ENCODE measurements at places on chromosomes 5 and 9.

DNA sequence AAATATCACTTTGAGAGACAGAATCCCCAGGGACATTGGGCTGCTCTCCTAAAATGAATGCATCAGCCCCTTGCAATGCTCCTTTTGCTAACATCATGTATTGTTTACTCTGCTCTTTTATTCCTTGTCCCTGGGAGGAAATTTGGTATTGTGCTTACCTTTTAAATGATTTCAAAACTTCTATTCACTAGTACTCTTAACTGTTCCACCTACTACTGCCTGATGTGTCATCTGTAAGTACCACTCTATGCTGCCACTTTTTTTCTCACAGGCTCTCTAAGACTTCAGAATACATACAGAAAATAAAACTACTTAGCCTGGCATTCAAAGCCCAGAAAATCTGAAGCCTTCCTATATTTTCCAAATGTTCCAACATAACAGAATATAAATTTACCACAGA is 667.2 kb downstream of the BRINP1 start:
- no peak for DNase-seq

GRCh38 chr5:78537821-78538220 is 110.8 kb downstream of the LHFPL2 start:
- DNase-seq, result no peak

GRCh38 chr5:50292735-50293394 is 148.2 kb downstream of the EMB start:
- DNase-seq, result no peak

GRCh38 chr5:139512786-139513390 is 30.3 kb upstream of the STING1 start:
- no peak for DNase-seq

DNA sequence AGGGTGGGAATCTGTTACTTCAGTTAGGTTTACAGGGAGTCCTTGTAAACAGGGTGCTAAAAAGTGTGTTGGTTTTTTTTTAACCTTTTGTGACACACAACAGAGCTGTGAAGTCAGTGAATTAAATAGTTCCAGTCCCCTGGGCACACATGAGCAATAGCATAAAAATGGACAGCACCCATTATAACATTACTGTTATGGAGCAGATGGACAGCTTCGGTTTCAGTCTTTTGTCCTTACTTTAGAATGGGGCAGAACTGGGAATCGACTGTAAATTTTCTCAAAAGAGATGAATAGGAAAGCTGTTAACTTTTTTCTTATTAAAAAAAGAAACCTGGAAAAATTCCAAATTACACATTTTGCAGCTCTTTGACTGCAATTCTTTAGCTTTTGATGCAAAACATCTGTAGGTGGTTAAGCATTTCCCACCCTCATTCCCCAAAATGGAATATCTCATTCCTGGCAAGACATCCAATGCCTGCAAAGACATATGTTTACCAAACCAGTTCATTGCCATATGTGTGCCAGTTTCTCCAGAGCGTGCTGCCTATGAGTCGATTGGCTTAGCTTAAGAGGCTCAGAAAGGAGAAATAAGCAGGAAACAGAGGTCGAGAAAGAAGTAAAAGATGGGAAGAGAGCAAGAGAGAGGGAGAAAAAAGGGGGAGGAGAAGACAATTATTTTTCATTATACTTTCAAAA is 212.3 kb upstream of the TMEM161B start:
- no peak for DNase-seq

DNA sequence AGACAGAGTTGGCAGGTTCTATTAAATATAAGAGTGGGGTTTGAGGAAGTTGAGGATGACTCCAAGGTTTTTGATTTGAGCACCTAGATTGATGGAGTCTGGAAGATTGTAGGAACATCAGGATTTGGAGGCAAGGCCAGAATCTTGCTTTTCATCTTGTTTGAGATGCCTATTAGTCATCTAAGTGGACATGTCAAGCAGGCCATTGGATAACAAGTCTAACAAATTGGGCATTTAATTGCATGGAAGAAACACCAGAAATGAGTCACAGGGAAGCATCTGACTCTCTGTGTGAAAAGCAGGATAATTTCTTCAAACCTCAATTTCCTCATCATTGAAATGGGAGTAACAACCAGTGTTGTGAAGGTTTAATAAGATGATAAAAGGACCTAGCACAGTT is 53.3 kb upstream of the ARL15 start:
- no peak for DNase-seq

DNA sequence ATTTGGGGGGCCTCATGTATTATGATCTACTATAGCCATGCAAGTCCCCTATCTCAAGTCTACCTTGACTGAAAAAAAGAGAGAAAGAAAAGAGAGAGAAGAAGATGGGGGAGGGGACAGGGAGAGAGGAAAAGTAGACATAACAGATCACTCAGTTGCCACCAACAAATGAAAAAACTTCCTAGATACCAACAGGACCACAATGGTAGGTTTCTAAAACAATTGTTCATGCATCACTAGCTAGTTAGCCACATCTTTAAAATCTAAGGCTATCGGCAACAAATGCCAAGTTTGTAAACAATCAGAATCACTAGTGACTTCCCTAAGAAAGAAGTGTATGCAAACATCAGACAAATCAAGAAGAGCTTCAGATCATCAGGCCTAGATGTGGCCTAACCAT is 328.2 kb downstream of the BNC2 start:
- no peak for DNase-seq

DNA sequence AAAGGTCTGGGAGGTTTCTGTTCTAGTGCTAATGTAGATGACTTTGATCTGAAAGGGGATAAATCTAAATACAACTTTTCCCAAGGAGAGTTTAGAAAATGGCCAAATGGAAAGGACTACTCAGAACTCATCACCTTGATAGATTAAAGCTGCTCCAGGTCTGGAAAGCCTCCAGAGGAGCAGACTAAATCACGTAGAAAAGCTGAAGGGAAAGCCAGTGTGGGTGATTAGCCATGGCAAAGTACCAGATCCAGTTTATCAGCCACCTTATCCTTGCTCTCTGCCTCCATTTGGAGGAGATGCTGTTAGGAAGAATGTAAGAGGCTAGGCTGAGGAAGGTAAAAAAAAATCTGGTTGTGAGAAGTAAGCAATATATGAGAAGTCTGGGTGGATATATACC is 120.7 kb upstream of the RAI14 start:
- no peak for DNase-seq

GRCh38 chr5:149585910-149586309 is 4.6 kb downstream of the ARHGEF37 start:
- no peak for DNase-seq

GRCh38 chr9:130276121-130276520 is 10.6 kb downstream of the HMCN2 start:
- no peak for DNase-seq

- no peak for DNase-seq
These were observed 160.8 kb upstream of the PAPPA start for GRCh38 chr9:115992834-115993233.

- DNase-seq, result no peak
These were observed 4.4 kb upstream of the SMIM3 start for GRCh38 chr5:150774145-150774544.

- no peak for DNase-seq
These were observed 319.4 kb downstream of the CDH10 start for GRCh38 chr5:24325306-24325832.

DNA sequence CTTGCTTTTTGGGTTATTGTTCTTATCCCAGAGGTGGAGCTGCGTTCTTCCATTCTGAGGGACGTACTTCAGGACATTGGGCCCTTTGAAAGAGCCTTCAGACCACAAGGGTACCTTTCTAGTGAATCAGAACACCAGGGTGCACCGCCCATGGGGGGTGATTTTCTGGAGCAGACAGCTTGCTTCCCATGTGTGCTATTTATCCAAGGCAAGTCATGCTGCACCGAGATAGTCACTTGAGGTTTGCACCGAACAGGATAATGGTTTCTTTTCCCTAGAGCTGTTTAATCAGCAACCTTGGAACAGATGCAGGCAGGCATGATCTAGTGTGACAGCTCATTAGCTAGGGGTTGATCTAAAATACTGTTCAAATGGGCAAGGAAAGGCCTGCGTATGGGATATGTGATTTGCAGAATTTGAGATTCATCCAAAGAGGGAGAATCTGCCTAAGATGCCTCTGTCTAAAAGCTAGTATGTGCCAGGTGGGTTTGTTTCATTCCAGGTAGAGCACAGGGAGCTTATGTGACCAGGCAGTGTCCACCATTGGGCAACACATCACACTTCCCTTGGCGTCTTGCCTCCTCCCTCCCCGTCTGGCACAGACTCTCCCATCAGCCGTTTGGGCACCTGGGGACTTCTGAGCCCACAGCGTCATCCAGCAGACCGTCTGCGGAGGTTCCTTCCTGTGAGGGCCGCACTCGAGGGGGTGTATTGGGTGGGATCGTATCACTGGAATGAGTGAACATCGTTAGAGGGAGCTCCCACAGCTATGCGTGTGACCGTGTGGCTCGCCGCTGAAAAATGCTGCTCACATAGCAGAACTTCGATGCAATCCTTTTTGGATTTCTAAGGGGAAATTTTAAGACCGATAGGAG is 23.0 kb downstream of the ABL1 start:
- no peak for DNase-seq

DNA sequence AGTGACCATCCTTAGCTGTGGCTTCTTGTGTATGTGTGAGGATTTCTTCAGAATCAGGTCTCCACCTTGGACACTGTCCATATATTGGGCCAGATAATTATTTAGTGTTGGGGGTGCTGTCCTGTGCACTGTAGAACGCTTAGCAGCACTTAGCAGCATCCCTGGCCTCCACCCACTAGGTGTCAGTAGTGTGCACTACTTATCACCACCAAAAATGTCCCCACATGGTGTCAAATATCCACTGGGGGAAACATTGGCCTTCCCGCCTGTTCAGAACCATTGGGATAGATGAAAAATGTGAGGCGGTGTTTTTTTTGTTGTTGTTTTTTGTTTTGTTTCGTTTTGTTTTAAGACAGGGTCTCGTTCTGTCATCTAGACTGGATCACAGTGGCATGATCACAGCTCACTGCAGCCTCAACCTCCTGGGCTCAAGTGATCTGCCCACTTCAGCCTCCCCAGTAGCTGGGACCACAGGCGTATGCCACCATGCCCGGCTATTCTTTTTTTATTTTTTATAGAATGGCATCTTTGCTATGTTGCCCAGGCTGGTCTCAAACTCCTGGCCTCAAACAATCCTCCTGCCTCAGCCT is 67.7 kb downstream of the TENT4A start:
- DNase-seq, result no peak

DNA sequence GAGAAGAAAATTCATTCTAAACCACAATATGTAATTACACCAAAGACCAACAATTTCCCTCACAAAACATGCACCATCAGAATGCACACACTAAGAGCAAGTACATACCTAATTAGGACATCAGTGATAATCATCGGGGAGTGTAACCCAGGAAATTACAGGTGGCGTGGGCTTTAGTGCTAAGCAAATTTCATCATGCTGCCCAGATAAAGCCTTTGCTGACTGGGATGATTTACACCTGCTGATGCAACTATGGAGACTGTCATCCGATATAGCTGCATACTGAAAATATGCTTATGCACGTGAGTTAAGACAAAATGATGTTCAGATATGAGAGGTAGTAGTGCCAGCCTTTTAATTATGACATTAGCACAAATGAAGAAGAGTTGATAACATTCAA is 123.2 kb downstream of the DCP2 start:
- DNase-seq, result no peak

DNA sequence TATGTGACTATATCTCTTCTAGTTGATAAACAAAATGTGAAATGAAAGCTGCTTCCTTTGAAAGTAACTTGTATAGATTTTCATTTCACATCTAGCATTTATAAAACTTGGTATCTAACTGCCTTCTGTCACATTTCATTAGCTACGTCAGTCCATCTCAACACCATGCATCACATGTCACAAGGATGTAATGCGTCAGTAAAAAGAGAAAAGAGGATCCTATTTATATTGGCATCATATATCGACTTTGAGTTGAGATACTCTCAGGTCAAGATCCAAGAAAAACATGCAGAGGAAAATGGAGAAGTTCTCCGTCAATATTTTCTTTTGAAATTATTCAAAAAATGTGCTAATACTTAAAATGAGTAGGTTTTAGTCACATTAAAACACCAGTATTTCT is 1211.2 kb downstream of the EFNA5 start:
- DNase-seq, result no peak

GRCh38 chr5:76820526-76820890 is 1.7 kb downstream of the F2RL1 start:
- DNase-seq, result no peak

- no peak for DNase-seq
These were observed 49.3 kb downstream of the CCL28 start for GRCh38 chr5:43362725-43363435.

DNA sequence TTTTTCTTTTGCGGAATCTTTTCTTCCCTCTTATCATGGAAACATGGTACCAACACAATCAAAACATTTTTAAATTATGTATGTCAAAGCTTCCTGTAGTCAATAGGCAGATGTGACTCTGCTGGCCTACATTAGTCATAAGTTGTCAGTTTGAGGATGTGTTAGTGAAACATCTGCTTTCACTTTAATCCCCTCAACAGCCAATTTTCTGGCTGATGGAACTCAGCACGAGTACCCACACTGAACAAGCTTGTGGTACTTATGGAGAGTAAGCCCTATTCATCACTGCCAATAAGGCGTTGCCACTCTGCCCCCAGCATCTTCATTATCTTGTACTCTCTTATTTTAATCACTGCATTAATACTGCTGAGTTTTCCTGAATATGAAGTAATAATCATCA is 1034.4 kb downstream of the CDH9 start:
- DNase-seq, result no peak

DNA sequence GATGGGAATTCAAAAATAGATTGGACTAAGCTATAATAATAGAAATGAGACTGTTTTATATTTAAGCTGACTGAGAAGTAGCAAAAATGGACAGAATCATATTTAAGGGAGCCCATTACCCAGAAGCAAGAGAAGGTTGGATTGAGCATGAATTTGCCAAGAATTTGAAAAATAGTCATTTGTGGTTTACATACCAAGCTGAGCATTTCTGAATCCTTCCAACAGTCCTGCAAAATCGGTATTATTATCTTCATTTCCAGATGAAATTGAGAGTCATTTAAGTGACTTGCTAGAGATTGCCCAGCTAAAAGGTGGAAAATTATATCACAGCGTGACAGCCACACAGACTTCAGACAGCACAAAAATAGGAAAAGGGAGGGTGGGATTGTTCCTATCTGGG is 48.4 kb downstream of the TNFSF15 start:
- DNase-seq, result no peak

- no peak for DNase-seq
These were observed 181.8 kb upstream of the MVB12B start for GRCh38 chr9:126144603-126145456.

DNA sequence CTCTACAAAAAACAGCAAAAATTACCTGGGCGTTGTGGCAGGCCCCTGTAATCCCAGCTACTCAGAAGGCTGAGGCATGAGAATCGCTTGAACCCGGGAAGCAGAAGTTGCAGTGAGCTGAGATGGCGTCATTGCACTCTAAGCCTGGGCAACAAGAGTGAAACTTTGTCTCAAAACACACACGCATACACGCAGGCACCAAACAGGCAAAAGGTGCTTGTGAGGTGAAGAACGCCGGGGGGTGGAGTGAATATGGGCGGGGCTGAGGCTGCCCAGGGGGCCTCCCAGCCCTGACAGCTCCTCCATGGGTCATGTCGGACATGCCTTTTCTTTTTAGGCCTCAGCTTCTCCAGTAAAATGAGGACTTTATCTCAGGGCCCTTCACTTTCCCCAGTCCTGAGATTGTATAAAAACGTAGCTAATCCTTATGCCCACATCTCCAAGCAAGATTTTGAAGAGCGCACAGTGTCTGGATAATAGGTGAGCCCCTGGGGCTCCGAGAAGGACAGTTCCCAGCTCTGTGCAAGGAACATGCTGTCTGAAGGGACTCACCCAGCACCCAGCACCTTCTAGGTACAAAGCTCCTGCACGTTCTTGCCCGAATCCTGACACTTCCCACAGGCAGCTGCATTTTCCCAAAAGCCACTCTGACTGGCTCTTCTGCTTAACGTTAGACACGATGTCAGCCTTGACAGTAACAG is 168.3 kb downstream of the COL23A1 start:
- DNase-seq, result no peak
